ENCODE measurements at places on chromosomes 13 and 19.

DNA sequence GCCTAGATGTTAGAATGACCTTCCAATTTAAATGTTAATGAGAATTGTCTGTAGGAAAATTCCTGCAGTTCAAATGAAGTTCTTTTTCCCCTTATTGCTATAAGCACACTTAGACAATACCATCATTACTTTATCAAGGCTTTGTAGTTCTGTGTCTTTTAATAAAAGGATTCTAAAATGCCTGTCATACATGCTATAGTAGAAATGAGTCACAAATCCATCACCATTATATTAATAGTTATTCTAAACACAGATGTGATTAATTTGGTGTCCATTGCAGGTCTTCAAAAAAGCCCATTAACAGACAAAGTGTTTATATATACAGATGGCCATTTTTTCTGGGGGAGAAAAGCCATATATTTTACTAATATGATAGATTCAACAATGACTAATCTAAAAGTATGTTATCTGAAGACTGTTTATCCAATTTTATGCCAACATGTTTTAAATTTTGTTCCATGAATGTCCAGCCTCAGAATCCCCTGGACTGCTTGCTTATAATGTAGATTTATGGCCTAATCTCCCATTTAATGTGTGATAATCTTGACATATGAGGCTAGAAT, 1678.3 kb upstream of the PCDH20 start:
- DNase-seq, result no peak

DNA sequence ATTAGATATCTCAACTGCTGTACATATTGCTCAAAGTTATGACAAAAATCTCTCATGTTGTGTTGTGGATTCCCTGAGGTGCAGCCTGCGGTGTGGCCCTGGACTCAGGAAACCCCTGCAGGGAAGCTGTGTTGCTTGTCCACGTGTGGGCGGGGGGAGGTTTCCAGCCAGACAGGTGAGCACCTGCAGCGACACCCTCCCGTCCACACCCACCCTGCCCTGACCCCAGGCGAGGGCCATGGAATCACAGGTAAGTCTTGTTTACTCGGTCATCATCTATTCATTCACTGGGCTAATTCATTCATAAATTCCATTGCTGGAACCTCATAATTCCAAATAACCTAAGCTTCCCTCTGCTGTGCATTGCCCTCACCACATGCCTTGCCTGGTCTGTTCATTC, 14.1 kb downstream of the PLPP2 start:
- DNase-seq, result no peak

DNA sequence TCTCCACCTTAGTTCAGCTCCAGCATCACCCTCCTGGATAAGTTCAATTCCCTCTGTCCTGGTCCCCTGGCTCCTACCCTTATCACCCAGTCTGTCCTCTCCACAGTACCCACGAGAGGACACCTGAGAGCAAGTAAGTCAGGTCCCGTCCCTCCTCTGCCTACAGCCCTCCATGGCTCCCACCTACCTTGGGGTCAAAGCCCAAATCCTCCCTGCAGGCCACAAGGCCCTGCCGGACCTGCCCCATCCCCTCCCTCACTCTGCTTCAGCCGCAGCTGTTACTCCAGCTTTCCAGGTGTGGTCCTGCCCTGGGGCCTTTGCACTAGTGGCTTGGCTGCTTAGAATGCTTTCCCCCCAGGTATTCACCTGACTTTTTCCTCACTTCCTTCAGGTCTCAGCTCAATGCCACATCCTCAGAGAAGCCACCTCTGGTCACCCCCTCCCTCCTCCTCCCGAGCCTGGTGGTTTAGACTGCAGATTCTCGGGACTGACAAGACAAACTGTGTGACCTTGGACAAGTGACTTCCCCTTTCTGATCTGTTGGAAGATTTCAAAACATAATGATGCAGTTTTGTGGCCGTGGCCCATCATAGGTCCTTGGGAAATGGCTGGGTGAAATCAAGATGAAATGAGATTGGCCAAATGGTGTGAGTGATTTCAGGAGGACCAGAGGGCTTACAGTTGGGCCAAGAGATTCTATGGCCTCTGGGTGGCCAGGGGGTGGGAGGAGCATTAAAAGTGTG, 3.6 kb downstream of the TUBB4A start:
- DNase-seq, result no peak

- no peak for DNase-seq
These were observed 802.1 kb upstream of the SLITRK6 start for GRCh38 chr13:86601351-86601750.

DNA sequence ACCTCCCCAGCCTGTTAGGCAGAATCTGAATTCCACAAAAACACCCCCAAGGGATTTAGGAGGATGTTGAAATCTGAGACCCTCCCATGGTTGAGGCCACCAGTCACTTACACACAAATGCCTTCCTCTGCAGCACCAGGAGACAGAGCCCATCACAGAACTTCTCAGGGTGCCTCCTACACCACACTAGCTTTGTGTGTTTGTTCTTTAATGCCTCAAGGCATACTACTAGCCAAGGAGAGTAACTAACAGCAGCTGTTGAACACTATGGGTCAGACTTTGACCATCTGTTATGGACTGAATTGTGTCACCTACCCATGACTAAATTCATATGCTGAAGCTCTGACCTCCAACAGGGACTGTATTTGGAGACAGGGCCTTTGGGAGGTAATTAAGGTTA, 9.5 kb upstream of the MED26 start:
- DNase-seq, result no peak

- DNase-seq, result no peak
These were observed 128.5 kb downstream of the ZNF675 start for GRCh38 chr19:23558541-23558940.

DNA sequence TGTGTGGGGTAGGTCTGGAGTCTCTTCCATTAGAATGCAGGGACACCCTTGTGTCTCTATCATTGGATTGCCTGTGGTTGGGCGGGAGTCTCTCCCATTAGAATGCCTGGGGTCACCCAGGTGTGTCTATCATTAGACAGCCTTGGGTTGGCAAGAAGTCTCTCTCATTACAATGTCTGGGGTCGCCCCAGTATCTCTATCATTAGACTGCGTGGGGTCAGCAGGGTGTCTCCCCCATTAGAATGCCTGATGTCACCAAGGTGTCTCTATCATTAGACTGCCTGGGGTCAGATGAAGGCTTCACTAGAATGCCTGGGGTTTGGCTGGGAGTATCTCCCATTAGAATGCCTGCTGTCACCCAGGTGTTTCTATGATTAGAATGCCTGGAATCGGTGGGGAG, 1539.0 kb downstream of the UQCRFS1 start:
- DNase-seq, result no peak

DNA sequence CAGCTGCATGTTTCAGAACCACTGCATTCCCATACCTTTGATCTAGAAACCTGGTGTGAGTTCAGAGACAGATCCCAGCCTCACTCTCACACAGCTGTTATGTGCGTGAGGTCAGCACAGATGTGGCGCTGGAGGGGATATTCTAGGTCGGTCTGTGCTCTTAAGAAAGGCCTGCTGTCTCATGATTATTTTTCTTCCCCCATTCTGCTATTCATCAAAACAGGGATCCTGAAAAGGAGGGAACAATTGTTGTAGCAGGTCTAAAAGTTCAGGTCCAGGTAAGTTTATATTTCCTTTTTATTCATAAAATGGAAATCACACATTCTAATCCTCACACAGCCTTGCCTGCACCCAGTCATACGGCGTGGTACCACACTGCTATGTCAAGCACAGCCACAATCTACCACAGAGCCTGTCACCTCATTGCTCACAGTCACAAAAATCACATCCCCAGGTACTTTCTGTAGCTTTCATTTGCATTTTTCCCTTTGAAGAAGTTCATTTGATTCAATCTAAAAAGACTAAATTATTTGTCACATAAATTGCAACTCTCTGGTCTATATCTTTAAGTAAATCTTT, 867 bp downstream of the ZNF546 start:
- no peak for DNase-seq

GRCh38 chr19:54572696-54573311, 786 bp upstream of the LILRA2 start:
- no peak for DNase-seq

- DNase-seq, result no peak
These were observed 358.1 kb downstream of the OXGR1 start for GRCh38 chr13:96636001-96636709.

DNA sequence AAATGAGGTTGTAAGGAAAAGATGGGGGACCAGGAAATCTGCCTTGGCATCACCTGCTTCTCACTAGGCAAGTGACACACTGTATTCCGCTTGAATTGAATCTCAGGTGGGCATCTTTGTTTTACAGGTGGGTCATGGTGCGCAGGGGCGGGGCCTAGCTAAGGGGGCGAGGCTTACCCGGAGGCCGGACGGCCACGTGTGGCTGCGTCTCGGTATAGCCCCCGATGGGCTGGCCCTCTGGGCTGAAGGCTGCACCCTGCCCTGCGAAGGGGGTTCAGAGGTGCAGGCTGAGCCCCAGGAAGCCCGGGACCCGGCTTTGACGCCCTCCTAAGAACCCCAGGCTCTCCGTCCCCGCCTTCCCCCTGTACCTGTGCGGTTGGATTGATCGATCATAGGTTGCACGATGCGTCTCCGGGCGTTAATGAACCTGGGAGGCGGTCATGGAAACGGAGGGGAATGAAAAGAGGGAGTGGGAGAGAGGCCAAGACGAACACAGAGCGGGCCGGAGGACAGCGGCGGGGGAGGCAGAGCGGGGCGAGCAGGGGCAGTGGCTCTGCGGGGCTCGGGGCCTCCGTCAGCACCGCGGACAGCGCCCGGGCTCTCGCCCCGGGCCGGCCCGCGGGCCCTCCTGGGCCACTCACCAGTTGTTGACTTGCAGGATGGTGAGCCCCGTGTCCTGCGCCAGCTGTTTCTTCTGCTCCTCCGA, 12.5 kb downstream of the MEIS3 start:
- no peak for DNase-seq

DNA sequence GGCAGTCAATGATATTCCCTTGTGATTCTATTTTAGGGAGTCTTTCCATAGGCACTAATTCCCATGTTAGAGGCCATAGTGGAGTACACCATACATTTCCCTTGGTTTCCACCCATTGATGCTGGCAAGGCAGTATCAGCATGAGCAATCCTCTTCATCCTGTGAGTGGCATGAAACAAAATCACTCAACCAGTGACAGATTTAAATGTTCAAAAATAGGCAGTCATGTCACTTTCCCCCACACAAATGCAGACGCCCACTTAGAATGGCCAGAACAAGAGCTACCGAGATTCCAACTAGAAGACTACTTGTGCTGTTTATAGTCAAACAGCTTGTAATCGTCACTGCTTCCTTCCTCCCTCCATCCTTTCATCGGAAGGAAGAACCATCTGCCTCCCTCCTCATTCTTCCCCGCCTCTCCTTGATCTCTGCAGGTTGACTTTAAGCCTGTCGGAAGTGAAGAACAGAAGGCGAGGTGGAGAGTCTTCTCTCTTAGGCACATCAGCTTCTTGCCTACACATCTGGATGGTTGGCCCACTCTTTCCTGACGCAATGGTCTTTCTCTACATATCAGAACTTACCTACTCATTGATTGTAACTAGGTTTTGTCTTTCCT, 22.6 kb downstream of the RASL11A start:
- DNase-seq, result no peak

DNA sequence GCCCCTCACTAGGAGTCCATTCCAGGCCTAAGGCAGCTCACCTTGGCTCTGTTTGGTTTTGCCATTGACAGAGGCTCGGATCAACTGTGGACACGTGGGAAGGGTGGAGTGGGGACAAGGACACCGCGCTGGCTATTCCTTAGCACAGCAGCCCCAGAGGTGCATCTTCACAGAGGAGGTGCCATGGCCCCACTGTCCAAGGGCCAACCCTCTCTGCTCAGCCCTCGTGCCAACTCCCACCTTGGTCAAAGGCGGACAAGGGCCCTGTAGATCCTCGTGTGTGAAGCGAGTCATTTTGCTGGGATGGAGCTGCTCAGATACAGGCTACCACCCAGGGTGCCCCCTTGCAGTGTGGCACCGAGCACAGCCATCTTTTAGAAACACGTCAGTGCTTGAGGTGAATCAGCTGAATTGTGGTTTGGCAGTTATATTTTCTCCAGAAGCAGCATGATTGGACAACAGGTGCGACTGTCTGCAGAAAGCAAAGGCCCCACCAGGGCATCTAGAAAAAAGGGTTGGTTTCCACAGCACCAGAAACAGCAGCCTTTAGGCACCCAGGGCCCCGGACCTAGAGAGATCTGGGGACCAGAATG, 192.1 kb upstream of the GPR12 start:
- no peak for DNase-seq

- no peak for DNase-seq
These were observed 1.2 kb downstream of the PTPRS start for GRCh38 chr19:5339198-5339949.

- no peak for DNase-seq
These were observed 21.1 kb downstream of the CHERP start for GRCh38 chr19:16520986-16521624.

All from amniotic stem cell (primary cell).